COLO829 (cell line): ENCODE measurements at places on chromosomes 16 and 17.

DNA sequence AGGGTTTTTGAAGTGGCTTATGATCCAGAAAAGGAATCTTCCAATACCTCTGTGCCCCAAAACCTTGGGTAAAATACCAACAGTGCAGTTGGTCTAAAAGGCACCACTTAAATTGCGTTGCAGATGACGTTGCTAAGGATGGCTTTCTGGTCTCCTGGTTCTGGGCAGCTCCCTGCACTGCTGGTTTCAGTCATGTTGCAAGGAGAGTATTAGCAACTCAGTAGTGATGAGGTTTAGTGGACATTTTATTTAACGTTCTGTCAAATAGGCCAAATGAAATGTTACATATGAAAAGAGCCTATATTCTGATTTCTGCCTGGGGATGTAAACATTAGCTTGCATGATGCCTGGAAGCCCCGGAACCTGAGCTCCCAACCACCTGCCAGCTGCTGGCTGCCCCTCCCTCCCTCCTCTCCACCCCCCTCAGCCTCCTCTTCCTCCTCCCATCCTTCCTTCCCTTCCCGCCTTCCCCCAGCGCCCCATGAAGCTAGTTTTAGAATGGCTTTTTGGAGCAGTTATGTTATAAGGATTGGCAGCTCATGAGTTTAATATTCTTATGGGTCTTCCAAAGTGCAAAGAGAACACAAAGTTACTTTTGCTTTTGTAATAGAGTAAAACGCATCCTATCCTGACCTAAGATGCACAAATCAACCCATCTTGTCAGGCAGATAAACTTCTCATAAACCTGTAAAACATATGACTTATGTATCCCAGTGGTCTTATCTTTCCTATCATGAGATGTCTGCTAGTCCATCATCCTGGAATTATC is 20.7 kb downstream of the CD7 start:
- no peak for DNase-seq

- DNase-seq, result no peak
These were observed 142.3 kb downstream of the PMP22 start for GRCh38 chr17:15122857-15123256.

DNA sequence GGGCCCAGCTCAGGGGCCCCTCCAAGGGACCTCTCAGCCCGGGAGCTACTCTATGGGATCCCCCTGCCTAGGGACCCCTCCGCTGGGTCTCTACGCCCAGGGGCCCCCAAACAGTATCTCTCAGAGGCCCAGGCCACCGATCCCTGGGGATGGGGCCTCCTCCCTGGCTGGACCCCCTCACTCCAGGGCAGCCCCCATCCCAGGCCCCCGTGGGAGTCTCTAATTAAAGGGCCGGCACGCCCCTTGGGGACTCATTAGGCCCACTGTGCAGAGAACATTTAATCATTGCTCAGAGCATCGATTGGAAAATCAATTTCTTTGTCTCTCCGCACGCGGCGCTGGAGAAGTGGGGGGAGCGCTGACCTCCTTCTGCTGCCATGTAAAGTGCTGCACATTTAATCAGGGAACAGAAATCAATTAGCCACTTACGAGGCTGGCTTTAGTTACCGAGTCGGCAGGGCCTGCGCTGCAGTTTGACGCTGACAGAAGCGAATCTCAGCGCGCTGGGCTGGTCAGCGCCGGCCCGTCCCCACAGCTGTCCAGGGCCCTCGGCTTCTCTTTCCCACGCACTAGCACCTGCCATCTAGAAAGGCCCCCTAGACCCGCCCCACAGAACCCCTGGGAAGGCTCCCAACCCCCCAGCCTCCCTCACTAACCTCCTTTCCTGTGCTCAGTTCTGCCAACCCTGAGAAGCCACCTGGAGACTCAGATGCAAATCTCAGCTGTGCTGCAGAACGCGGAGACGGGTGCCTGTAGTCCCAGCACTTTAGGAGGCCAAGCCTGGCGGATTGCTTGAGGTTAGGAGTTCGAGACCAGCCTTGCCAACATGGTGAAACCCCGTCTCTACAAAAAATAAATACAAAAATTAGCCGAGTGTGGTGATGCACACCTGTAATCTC is 20.2 kb upstream of the C1QL1 start:
- no peak for DNase-seq

- no peak for DNase-seq
These were observed 8.6 kb downstream of the RPGRIP1L start for GRCh38 chr16:53695070-53695469.

GRCh38 chr17:57481910-57482391 is 225.6 kb downstream of the MSI2 start:
- DNase-seq, result peak; percentile 71

DNA sequence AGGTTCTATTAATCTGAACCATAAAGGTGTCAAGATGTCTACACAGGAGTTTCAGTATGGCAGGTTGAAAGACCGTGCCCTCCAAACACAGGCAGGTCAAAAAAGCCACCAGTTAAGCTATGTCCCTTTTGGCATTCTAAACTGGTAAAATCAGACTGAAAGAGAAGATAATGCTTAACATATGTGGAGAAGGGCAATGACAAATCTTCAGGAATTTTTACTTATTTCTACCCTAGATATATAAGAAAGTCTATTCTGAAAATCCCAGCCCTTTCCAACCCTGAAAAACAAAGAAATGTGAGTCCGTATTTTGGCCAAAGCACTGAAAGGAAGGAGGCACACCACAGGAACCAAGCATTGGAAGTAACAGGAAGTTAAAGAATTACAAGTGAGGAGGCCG is 16.5 kb downstream of the AP1G1 start:
- DNase-seq, result no peak

- no peak for DNase-seq
These were observed 3.1 kb downstream of the ALDH3A2 start for GRCh38 chr17:19651451-19652238.

- DNase-seq, result no peak
These were observed 152.4 kb downstream of the SSH2 start for GRCh38 chr17:29777663-29778062.

- no peak for DNase-seq
These were observed 7.3 kb downstream of the GSE1 start for GRCh38 chr16:85620374-85620773.

DNA sequence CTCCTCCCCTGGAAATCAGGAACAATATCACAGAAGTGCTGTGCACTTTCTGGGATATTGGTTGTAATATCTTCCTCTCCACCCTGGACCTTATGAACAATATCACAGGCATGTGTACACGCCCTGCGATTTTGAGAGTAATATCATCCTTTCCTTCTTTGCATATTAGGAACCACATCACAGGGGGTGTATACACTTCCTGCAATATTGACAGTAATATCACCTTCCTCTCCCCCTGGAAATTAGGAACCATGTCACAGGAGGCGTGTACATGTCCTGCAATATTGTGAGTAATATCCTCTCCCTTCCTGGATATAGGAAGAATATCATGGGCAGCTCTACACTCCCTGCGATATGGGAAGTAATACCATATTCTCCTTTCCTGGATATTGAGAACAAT is 14.2 kb upstream of the TEKT5 start:
- no peak for DNase-seq

DNA sequence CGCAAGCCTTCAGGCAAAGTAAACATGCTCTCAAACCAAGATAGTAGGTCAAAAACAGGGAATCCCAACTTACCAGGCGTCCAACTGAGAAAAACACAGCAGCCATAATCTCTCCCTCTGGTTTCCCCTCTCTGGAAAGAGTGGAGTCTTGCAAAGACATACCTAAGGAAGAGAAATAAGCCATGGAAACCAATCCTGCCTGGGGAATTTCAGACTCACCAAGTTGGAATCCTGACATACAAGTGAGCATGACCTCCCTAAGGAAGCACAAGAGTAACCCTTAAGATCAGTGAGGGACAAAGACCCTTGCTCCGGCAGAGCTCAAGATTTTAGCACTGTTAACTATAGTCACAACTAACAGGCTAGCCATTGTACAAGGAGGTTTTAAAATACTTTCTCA is 4.1 kb downstream of the ZNF624 start:
- no peak for DNase-seq

- DNase-seq, result no peak
These were observed 10.8 kb downstream of the EXOC7 start for GRCh38 chr17:76092526-76093413.

DNA sequence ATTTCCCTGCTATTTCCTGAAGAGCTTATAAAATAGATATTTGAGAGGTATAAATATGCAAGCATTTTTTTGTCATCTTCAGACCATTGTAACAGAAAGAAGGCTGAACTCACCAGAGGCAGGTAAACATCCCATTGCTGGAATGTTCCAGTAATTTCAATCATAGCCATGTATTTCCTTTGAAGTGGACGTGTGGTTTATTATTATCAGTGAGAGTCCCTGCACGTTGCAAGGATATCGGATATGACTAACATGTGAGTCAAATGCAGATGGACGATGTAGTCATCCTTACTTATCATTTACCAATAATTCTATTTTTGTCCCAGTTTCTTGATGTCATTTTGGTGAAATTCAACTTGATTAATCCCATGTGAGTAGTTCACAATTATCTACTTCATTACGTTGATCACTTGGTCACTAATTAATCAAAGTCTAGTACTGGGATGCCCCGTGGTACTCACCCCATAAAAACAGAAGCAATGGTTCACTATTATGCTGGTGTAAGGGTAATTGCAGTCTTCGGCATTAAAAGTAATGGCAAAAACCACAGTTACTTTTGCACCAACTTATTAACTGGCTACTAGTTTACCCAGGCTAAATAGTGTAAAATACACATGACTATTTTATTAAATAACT is 89.5 kb downstream of the VAT1L start:
- peak; percentile 9 for DNase-seq

DNA sequence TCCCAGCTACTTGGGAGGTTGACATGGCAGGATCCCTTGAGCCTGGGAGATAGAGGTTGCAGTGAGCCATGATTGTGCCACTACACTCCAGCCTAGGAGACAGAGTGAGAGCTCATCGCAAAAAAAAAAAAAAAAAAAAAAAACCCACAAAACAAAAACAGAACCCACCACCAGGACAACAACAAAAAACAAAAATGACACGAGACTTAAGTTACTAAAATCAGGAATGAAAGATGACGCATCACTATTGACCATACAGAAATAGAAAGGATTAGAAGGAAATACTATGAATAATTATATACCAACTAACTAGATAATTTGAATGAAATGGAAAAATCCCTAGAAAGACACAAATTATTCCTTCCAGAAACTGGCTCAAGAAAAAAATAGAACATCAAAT is 432.4 kb upstream of the PMFBP1 start:
- no peak for DNase-seq

GRCh38 chr16:78583441-78583840 is 484.0 kb downstream of the WWOX start:
- DNase-seq, result no peak

DNA sequence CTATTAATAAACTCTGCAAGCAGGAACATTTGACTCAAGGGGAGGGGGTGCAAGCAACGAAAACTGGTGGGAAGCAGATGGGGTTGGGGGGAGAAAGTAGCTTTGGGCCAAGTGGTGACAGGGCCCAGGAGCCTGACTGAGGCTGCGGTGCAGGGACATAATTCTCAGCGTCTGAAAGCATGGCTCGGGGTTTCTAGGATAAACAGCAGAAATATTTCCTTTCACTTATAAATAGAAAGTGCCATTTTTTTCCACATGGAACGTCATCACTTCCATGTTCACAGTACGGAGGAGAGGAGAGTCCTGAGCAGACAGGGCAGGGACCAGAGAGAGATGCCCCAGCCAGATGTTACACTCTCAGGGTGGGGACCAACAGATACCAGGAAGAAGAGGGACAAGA is 197.1 kb downstream of the ZFHX3 start:
- no peak for DNase-seq

DNA sequence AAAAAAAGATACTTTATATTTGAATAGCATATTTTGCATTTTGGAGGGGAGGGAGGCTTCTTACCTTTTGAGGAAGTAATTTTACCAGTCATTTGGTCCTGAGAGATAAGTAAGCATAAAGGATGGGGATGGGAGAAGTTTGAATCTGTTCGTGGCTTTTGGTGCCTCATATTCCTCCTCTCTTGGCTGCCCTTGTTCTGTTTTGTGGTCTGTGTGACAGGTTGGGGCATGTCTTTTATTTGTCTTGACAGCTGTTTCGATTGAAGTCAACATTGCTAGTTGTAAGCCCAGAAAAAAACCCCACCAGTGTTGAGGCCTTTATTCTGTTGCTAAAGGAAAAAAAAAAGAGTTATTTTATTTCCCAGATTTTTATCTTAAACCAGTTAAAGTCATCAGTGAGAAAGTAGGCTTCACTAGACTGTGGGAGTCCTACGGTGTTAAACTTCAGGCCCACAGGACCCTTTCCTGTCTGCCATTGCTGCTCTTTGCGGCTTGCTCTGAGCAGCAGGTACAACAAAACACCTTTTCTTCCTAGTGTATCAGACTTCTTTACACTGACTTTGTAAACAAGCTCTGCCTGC is 11.4 kb downstream of the SLC7A6 start:
- DNase-seq, result no peak
